GF-D8 (cell line): ENCODE measurements at places on chromosomes 3 and 15.

- no peak for DNase-seq
Measured at GRCh38 chr3:56144805-56145204, 323.5 kb downstream of the ERC2 start.

DNA sequence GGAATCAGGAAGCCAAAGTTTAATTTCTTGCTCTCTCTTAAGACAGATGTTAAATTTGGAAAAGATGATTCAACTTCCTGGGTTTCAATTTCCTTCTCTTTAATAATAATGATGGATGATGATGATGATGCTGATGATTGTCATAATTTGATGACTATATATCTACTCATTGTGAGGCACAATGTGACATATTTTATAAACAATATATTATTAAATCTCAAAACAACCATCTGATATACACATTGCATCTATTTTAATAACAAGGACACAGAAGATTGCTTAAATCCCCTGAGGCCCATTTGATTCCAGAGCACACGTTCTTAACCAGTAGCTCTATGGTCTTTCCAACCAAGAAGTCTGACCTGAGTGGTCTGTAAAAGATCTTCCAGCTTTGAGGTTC is 124.0 kb downstream of the CNTN6 start:
- DNase-seq, result no peak

GRCh38 chr3:73452729-73453128 is 172.0 kb downstream of the PDZRN3 start:
- DNase-seq, result no peak

- no peak for DNase-seq
Measured at GRCh38 chr15:45139770-45140169, 10.0 kb downstream of the DUOX1 start.

- no peak for DNase-seq
Measured at GRCh38 chr3:107106316-107106715, 270.9 kb upstream of the CCDC54 start.

DNA sequence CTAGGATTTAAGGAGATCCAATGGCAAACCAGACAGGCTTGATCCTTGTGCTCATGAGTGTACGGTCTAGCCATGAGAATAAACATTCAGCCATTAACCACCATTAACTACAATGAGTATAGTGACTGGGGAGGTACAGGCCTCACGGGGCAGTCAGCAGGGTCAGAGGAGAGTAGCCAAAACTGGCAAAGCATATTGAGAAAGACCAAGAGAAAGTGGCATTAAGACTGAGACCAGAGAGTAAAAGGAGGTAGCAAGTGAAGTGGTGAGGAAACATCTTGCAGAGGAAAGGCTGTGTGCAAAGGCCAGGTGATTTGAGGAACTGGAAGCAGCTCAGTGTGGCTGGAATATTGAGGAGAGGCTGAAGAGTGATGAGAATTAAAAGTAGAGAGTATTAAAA is 407.2 kb upstream of the LMCD1 start:
- DNase-seq, result no peak

DNA sequence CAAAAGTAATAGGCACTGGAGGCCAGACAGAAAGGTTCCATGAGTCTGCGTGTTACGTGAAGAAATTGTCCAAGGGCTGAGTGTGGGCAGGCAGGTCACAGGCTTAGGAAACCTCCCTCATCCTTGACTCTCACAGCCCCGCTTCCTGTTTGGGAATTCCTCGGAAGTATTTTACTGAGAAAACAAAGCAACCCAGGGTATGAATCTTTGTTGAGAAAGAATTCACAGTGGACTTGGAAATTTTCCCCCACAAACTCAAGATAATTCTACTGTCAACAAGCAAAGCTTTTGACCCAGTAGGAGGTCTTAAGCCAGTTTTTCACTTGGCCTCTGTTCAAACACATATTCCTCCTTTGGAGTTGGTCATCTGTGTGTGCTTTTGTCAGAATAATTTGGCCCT is 377.1 kb upstream of the TPM1 start:
- DNase-seq, result no peak

GRCh38 chr3:136893848-136894443 is 31.9 kb downstream of the NCK1 start:
- no peak for DNase-seq

- DNase-seq, result no peak
Measured at GRCh38 chr3:112092496-112093179, 6.4 kb downstream of the C3orf52 start.

GRCh38 chr3:187051724-187052366 is 87.5 kb downstream of the RPL39L start:
- DNase-seq, result no peak

DNA sequence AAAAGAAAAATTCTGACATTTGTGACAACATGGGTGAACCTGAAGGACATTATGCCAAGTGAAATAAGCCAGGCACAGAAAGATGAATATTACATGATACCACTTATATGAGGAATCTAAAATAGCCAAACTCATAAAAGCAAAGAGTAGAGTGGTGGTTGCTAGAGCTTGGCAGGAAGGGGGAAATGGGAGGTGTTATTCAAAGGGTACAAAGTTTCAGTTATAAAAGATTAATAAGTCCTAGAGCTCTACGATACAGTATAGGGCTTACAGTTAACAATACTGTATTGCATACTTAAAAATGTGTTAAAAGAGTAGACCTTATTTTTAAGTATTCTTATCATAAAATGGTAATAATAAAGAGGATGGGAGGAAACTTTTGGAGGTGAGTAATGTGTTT is 111.6 kb upstream of the NR2E3 start:
- no peak for DNase-seq

DNA sequence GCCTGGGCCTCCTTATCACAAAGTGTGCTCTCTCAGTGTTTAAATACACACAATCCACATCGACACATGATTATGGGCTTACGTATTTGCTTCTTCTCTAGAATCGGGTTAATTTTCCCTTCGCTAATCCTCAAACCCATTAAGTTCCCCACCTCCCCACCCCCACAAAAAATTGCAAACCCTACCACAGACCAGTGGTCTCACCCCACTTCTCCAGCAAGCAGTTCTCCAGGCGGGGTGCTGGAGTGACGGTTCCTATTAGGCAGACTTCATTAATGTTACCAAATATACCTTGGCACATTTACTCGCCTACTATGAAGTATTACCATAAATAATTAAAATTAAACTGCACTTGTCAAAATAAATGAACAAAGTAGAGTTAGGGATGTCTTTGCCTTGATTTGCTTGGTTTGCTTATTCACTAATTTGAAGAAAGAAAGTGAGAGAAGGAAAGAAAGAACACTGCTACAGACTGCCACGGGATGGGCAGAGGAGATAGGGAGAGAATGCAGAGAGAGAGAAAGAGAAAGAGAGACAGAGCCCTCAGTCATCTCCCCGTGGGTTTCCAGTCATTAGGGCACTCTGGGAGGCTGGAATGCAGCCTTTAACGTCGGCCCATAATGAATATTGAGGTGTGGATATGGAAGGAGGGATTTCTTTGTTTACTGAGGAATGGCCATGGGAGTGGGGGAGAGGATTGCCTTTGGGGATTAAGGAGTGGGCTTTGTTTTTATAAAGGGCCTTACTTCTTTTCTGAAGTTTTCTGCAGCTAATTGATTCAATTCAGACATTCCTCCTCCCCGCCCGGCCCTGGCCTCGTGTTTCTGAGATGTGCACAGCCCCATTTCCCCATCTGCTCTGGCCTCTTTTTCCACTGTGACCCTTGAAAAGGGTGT is 39.7 kb upstream of the POLG start:
- DNase-seq, result no peak

- no peak for DNase-seq
Measured at GRCh38 chr15:59647085-59647484, 10.2 kb downstream of the GTF2A2 start.
